ENCODE measurements at places on chromosomes 11 and 22. TPM values are rescaled to one million over a fixed set of nuclear protein-coding genes. Genes with fewer than 3 reads are reported as not detected.

DNA sequence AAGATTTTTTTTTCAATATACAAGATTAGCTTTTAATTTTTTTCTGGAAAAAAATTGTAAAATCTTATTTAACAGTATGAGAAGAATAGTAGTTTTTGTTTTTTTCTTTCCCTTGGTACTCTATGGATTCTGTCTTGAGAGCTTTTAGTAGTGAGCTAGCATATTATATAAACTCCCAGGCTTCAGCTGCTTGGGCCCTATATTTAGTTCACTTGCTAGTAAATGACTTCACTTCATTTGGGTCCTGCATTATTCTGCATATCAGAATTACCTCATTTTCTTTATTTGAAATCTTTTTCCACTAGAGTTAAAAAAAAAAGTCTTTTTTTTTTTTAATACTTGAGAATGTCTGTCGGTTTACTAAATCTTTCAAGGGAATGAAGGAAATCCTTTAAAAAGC lies 33.1 kb downstream of the HIPK3 start:
- DNase-seq, result no peak

ACTN3 gene
- 0.16 TPM for total RNA-seq

APOA5 gene
- total RNA-seq, result not detected

GRCh38 chr22:50471197-50471847 lies 3.5 kb downstream of the SBF1 start:
- no peak for DNase-seq

ANO9 gene
- not detected for total RNA-seq

DNA sequence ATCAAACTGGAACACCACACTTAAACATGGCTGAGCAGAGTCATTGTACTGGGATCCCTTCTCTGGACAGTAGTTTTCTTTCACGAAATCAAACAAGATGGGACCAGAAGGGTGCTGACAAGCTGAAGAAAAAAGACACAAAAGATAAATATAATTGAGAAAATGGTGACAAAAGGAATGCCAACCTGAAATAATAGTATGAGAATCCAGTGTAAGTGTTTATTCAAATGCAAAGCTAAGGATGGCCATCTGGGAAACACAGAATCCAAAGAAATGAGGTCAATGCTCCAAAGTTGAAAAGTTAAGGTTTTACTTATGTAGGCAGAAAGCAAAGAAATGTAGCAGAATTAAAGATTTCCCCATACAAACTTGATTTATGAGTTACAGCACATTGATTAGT lies 5.3 kb upstream of the OR52E5 start:
- DNase-seq, result no peak

- no peak for DNase-seq
Observed at GRCh38 chr11:109507836-109508561, 86.0 kb downstream of the C11orf87 start.

GRCh38 chr11:130089674-130090073 lies 20.0 kb downstream of the APLP2 start:
- no peak for DNase-seq

DNA sequence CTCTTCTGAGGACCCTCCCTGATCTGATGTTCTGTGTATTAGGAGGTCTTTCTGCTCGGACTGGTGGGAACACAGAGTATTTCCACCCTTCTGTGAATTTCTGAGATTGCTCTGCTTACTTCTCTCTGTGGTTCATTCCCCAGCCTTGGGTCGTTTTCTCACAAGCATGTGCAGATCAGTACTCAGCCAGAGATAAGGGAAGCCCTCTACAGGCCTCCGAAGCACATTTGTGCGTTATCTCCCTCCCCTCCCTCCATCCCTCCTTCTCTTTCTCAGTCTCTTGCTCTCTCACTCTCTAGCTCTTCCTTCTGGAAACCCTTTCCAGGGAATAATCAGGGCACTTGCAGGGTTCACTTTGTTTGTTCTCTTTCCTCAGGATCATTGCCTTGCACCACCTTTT lies 35.2 kb upstream of the TUB start:
- DNase-seq, result no peak

- no peak for DNase-seq
Observed at GRCh38 chr11:16969010-16969999, 44.9 kb downstream of the PLEKHA7 start.

GRCh38 chr22:39661842-39662685 lies 91.5 kb downstream of the CACNA1I start:
- no peak for DNase-seq

DNA sequence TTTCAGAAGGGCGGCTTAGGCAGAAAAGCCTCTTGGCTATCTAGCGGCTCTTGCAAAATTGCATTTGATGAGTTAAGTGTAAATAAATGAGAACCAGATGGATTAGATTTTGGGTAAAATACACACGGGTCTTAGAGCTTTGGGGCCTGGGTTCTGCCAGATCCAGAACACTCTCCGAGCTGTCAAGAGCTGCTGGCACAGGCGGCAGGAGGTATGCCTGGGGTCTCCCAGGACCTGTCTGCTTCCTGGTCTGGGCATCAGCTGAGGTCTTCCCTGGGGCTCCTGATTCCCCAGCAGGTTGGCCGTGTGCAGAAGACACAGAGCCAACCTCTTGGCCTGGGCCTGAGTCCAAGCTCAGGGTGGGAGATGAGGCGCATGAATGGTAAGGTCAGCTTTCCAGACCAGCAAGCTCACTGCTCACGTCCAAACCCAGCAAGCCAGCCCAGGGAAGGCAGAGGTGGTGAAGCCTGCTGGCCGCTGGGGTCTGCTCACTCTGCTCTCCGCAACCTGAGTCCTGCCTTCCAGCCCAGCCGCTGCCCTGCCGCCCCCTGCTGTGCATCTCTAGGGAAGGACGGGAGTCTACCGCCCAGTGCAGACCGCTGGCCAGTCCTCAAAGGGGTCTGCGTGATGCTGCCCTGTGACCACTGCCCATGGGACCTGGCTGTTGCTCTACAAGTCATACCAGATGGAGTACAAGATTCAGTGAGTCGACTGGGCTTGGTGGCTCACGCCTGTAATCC lies 44.9 kb downstream of the SCUBE1 start:
- no peak for DNase-seq

DNA sequence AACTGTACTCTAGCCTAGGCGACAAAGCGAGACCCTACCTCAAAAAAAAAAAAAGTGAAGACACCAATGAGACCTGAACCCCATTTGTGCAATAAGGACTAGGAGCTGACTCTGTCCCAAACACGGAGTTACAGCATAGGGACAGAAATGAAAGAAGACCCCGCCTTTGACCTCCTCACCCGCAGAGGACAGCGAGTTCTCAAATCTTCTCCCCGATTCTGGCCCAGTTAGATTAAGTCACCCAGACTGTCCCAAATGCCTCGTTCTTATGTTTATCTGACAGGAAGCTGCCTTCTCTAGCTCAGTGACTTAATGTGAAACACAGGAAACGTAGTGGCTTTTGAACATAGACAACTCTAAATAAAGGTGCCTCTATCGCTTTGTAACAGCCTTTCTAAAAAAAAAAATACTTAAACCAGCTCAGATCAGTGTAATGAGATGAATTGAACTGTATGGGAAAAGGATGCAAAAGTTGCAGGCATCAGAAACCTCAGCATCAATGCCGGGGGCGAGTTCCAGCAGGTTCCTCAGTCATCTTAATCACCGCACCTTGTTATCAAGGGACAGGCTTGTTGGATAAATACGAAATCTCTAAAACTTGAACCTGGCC lies 10.6 kb downstream of the MYH9 start:
- no peak for DNase-seq

- no peak for DNase-seq
Observed at GRCh38 chr11:105718641-105719040, 108.8 kb downstream of the GRIA4 start.

DNA sequence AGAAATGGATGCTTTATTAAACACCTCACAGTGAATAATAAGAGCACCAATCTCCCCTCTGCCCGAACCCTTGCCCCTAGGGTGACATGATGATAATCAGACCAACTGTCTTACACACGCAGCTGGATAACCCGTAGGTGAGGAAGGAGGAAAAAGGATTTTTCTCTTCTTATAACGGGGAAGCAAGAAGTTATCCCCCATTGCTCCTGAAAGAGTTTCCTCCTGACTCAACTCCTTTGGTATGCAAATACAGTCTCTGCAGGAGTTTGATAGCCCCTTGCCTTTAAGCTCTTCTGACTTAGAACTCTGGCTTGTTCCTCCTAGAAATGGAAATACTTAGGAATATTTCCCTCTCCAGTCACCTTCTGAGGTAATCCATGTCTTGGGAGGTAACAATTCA lies 455.8 kb downstream of the TMEM135 start:
- no peak for DNase-seq

DNA sequence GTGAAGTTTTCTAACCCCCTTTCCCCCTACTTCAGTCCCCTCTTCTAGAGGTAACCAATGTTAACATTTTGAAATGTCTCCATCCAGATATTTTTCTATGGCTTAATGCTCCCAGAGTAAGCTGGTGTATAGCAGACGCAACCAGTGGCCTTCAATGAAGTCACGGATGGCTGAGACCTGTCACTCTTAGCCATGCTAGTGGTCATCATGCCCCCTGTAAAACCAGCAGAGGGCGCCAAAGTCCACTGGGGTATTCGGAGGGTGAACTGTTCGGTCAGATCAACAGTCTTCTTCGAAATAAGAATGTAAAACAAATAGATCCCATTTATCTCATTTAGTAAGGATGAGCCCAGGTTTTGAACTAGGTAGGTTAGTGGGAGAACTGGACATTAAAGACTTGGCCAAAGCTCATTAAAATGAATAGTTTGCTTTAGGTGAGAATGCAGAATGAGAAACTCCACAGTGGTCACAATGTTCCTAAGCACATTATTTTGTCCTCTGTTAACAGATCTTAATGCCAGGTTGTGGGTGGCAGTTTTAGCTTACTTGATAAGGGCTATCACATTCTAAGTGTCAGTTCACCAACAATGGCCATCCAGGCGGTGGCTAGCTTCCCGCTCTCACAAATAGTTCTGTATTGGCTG lies 8.6 kb upstream of the MMP8 start:
- peak; percentile 40 for DNase-seq

BRSK2 gene
- 72.5 TPM for total RNA-seq

DNA sequence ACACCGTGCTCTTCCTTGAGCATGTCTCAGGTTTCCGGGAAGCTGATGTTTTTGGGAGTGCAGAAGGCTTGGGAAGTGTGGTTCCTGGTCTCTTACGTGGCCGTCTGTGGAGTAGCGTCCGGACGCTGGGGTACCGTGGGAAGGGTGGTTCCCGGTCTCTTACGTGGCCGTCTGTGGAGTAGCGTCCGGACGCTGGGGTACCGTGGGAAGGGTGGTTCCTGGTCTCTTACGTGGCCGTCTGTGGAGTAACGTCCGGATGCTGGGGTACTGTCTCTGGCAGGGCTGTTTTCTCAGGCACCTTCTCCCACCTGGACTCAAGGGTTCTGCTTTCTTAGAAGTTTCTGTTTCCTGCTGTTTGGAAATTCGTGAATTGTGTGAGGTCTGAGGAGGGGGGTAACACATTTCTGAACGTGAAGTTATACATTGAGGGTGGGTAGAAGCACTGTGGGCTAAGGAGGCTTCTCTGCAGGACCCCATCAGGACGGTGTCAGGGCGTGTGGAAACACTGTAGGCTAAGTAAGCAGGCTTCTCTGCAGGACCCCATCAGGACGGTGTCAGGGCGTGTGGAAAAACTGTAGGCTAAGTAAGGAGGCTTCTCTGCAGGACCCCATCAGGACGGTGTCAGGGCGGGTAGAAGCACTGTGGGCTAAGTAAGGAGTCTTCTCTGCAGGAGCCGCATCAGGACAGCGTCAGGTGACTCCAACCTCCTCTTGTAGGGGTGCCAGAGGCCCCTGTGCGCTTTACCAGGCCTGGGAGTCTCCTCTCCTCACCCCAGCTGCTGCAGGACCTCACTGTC lies 5.3 kb upstream of the IFITM3 start:
- no peak for DNase-seq

GRCh38 chr11:118180300-118180703 lies 3.9 kb upstream of the SCN2B start:
- DNase-seq, result peak; percentile 37

DNA sequence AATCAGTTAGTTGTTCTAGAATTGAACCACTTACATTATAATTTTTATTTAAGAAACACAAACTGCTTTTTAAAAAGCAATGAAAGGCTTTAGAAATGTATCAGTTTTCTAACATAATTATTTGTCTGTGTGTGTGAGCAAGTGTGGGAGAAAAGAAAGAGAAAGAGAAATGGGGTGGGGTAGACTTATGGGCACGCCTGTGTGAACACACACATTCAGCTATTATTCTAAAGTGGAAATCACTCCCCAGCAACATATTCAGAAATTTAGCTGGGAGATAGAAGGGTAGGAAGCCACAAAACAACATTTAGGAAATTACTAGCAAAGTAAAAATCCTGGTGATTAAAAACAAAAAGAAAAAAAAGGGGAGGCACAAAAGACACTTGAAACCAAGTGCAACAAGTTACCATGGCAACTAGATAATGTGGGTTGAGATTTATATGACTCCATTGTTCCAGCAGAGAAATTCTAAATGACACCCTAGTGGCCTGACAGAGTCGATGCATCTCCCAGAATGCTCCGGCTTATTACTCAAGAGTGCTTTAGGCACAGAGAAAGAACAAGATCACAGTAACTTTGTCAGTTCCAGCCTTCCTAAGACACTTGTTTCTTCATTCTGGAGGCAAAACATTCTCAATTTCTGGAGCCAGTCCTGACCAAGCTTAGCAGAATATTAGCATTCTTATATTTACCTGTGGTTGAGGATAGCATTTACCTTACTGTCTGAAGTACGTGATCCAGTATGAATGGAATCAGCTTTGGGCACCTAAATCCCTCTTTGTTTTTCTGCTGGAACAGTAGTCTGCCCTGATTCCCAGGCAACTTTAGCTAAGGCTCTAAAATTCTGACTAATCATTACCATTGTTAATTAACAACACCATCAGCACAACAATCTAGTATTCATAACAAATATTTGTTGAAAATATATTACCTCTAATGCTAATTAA lies 444.4 kb downstream of the DLG2 start:
- DNase-seq, result peak; percentile 20

FGF3 gene
- total RNA-seq, result not detected

GRCh38 chr11:71193431-71193830 lies 58.9 kb downstream of the SHANK2 start:
- no peak for DNase-seq

GRCh38 chr22:27251563-27251962 lies 550.0 kb downstream of the MN1 start:
- no peak for DNase-seq

DNA sequence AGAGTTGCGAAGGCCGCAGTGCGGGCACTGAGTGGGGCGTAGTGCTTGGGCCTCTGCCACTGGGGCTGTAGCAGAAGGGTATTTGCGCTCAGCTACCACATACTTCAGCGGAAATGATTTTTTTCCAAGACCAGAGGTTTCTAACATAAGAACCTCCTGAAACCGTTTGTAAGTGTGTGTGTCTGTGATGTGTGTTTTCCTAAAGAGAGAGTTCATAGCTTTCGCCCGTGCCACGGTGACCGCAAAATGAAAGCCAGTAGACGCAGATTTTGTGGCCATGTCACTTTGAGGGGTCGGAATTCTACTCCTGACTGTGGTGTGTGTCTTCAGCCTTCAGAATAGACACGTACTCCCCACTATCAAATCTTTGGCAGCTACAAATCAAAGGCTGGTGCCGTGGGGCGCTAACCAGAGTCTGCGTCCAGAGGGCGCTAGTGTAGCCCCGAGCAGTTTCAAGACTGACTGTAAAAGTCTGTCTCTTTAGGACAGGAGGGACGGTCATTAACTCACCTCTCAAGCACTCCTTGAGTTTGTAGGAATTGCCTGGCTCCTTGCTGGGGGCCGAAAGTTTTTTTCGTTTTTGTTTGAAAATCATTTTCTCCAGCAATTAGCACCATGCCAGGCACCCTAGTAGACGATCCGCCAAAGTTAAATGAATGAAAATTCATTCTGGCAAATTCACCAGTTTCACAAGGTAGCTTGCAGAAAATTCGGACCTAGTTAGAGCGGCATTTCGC lies 2.5 kb upstream of the CALCA start:
- peak; percentile 63 for DNase-seq

All from neural crest cell (in vitro differentiated cells).